Activated CD4-positive, alpha-beta T cell treated with anti-CD3 and anti-CD28 coated beads, Interleukin-2, amount 10 ng/mL, durations not matched to agents 24 days and 14 days (primary cell): ENCODE measurements at places on chromosomes 2 and 18. TPM values are rescaled to one million over a fixed set of nuclear protein-coding genes. Genes with fewer than 3 reads are reported as not detected.

- peaks cover 2% of the 10 kb centered on the region for H3K27me3 ChIP-seq
- no peak overlapping the region for H3K4me3 ChIP-seq
- DNase-seq = no peak
- peaks cover 5% of the 10 kb centered on the region for H3K4me1 ChIP-seq
- H3K36me3 ChIP-seq = no peaks in the 10 kb centered on the region
- no peak overlapping the region for H3K27ac ChIP-seq
Measured at GRCh38 chr2:217064234-217065011, 204.6 kb upstream of the TNP1 start.

- no peak for DNase-seq
- H3K4me1 ChIP-seq = no peaks in the 10 kb centered on the region
- no peak overlapping the region for H3K27ac ChIP-seq
- H3K4me3 ChIP-seq = no peak overlapping the region
- no peaks in the 10 kb centered on the region for H3K36me3 ChIP-seq
Measured at GRCh38 chr2:67451086-67451832, 54.1 kb downstream of the ETAA1 start.

DNA sequence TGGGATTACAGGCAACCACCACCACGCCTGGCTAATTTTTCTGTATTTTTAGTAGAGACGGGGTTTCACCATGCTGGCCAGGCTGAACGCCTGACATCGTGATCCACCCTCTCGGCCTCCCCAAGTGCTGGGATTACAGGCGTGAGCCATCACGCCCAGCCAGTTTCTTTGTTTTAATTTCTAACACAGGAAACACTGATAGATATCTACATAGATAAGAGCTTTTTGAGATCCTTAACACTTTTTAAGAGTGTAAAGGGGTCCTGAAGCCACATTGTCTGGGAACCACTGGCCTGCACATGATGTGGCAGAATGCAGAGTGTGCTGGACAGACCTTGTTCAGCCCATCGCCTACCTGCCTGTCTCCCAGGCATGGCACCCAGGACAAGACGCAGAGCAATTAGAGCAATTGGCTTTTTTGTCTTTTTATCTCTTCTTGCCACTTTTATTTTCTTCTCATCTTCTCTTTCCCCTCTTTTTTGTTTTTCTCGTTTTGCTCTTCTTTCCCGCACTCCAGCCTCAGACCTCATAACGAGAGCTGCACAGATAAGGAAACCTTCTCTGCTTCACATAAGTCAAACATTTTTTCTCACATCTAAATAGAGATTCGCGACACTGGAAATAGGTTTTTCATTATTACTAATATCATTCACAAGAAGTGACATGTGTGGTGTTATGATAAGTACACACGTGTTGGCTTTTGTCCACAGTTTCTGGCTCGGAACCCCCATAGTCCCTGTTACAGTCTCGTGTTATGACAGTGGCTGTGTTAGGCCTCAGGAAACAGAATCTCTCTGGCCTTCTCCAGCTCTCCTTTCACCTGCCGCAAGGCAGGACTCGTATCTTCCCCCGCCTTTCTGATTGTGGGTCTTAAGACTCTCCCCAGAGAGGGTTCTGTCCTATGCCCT is 25.2 kb upstream of the GPR55 start:
- no peaks in the 10 kb centered on the region for H3K36me3 ChIP-seq
- H3K4me3 ChIP-seq = no peak overlapping the region
- H3K27ac ChIP-seq = no peak overlapping the region
- peaks cover 34% of the 10 kb centered on the region for H3K27me3 ChIP-seq
- DNase-seq = no peak
- H3K4me1 ChIP-seq = peaks cover 3% of the 10 kb centered on the region

GRCh38 chr2:46339200-46339599 is 42.0 kb downstream of the EPAS1 start:
- H3K4me3 ChIP-seq = no peak overlapping the region
- H3K36me3 ChIP-seq = no peaks in the 10 kb centered on the region
- DNase-seq = no peak
- no peak overlapping the region for H3K27ac ChIP-seq
- peaks cover 34% of the 10 kb centered on the region for H3K27me3 ChIP-seq
- peaks cover 22% of the 10 kb centered on the region for H3K4me1 ChIP-seq

DNA sequence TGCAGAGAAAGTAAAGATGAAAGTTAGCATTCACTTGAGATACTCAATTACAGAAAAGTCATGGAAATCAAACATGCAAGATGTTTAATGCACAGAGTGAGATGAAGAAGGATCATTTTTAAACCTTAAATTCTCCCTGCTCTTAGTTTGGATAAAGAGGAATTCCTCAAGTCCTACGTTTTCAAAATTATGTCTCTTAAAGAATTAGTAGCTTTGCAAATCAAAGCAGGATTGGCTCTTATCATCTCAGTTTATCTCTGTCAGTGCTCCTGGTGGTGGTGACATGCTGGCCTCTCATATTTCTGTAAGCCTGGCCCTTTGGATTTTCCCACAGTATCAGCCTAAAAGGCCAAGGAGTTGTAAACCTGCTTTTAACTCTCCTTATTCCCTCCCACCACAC is 242.2 kb downstream of the NRXN1 start:
- H3K36me3 ChIP-seq = no peaks in the 10 kb centered on the region
- no peaks in the 10 kb centered on the region for H3K27me3 ChIP-seq
- no peak overlapping the region for H3K27ac ChIP-seq
- H3K4me3 ChIP-seq = no peak overlapping the region

The MAPRE3 gene
- total RNA-seq = 2.5 and 3.6 TPM in 2 replicates

The CD8B2 gene
- total RNA-seq = 0.09 and 0.12 TPM in 2 replicates
